ENCODE measurements at places on chromosomes 3 and 15.

GRCh38 chr3:177547711-177548350 lies 350.5 kb upstream of the TBL1XR1 start:
- DNase-seq = no peak

- no peak for DNase-seq
Observed at GRCh38 chr15:78075490-78076230, 1.9 kb downstream of the TBC1D2B start.

DNA sequence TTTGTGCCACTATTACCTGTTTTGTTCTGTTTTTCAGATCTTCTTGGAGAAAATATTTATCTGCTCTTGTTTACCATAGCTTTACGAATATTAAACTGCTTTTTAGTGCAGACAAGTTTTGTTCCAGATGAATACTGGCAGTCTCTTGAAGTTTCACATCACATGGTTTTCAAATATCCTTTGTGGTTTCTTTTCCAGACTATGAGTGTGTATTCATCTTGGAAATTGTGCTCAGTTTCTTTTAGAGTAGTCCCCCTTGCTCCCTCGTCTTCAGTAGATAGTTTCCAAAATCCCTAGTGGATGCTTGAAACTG lies 1.2 kb downstream of the PIGB start:
- no peak for DNase-seq

DNA sequence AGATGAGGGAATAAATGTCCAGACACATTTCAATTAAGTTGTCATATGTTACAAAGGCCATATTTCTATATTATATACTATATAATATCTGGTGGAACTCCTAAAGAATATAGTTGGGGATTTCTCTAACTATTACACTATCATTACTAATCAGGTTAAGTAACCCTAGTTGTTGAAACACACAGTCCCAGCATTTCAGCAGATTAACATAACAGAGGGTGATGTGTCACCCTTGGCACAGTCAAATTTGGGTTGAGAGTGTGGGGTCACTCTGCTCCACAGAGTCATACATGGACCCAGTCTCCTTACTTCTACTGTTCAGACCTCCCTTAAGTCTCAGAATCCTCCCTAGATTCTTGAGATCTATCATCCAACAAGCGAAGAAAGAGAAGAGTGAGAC lies 496.4 kb upstream of the MDFIC2 start:
- no peak for DNase-seq

- DNase-seq = no peak
Observed at GRCh38 chr3:30648670-30649357, 42.4 kb downstream of the TGFBR2 start.

GRCh38 chr15:41594801-41595746 lies 36.1 kb downstream of the TYRO3 start:
- DNase-seq = no peak

DNA sequence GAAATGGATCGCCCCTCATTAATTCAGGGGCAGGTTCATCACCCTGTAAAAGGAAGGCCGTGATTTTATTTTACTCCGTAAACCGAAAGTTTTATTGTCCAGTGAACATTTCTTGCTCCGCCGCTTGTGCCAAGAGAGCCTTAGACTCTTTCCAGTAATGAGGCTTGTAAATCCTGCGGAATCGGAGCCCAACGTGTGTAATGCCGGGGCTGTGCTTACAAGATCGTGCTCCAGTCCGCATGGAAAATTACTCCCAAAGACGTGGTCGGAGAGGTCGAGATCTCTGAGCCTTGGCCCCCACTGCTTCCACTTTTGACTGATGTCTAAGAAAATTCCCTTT lies 649 bp upstream of the PLOD2 start:
- no peak for DNase-seq

DNA sequence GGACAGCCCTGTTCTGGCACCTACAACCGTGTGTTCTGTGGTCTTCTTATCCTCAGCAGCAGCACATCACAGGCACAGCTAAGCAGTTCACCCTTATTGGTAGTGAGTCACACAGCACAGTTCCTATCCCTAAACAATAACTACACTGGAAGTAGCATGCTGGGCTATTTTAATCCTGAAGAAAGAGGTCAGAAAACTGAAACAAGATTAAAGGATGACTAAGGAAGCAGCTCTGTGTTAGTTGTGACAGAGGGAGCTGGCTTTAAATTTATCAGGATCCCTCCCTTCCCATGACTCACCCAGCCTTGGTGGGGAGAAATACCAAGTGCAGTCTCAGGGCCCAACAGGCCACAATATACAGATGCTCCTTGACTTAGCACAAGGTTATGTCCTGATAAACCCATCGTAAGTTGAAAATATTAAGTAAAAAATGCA lies 144.3 kb downstream of the ERC2 start:
- DNase-seq = no peak

- DNase-seq = no peak
Observed at GRCh38 chr3:39779511-39780230, 29.7 kb upstream of the MYRIP start.

GRCh38 chr3:124934577-124934976 lies at the start of gene MUC13:
MUC13 (minus strand) TSS chr3:124934751; CDS start chr3:124934712, 39 bp downstream.
- DNase-seq = no peak

GRCh38 chr15:63025460-63025859 lies 17.1 kb upstream of the TPM1 start:
- DNase-seq = no peak

DNA sequence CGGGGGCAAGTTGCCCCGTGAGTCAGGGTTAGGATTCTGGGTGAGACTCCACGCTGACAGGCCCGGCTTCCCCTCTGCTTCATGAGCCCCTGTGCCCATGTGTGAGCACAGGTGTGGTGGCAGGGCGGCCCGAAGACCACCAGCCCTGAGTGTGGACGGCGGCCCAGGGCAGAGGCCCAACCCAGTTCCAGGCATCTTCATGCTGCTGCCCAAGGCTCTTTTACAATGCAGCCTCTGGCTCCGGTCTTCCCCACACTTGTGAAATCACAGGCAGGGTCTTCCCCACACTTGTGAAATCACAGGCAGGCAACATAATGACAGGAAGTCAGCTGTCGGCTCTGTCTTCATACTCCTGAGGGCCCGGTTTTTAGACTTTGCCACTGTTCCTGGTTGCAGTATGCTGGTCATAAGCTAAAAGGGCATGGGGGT lies 78.8 kb downstream of the AAGAB start:
- no peak for DNase-seq

GRCh38 chr3:195916291-195916690 lies 7.9 kb upstream of the TNK2 start:
- no peak for DNase-seq

DNA sequence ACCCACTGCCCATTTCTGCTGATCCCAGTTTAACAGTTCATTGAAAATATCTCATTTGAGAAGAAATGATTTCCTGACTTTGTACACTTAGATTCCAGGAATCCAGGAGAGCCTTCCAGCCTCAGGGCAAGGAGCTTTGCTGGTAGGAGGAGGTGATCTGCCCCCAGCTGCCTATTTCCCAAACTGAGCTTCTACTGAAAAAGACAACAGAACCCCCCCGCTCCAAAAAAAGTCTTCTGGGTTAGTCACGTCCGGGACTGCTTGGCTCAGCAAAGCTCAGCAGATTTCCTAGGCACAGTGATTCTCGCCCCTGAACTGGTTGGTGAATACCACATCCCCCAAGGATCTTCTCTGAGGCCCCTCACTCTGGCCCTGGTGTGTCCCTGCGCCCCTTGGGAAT lies 13.1 kb downstream of the SLC6A6 start:
- no peak for DNase-seq

DNA sequence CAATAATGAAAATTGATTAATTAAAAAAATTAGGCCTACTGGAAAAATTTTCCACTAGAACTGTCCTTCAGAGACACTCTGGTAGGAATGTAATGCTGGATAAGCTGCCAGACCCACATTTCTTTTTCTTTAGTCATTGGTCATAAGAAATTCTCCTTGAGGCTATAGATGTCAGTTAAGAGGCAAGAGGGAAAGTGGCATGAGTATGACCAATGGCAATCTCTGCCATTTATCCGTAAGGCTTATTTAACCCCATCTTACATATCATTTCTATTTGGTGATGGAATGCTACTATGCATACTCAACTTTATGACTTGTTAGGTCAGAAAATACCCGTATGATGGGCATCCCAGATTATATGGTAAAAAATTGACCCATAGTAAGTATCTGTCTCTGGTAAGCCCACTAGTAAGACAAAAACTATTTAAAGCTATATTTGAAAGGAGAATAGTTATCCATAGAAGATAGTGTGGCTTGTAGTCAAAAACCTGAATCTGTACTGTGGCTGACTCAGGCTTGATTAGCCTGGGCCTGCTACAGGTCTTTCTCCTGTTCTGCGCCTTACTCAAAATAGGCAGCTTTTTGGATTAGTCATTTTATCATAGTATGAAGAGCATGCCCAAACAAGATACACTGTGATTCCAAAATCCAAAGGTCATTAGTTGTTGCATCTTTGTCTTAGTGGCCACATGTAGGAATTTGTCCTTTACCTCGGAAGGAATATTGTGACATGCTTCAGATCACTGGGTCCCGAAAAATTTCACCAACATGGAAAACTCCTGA lies 314.7 kb downstream of the PYDC2 start:
- DNase-seq = no peak

DNA sequence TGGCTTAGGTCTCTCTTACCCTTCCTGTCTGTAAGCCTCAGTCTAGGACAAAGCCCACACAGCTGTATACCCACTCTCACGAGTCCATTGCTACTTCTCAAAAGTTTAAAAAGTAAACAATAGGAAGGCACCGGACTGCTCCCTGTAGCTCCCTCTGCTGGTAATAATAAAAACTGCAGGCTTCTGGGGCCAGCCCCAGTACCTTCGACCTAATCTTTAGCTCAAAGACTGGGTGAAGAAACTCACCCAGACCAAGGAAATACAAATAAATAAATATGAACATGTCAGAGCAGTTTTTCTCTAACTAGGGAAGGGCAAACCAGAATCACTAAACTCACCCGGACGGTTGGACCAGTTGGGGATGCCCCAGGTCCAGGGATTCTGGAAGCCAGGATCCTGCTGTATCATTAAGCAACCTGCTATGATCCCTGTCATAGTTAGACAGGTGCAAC lies 5.0 kb downstream of the FAM219B start:
- DNase-seq = peak; percentile 62

- no peak for DNase-seq
Observed at GRCh38 chr3:71703797-71704196, 21.4 kb downstream of the EIF4E3 start.

GRCh38 chr3:128144512-128145187 lies 8.6 kb upstream of the EEFSEC start:
- no peak for DNase-seq

DNA sequence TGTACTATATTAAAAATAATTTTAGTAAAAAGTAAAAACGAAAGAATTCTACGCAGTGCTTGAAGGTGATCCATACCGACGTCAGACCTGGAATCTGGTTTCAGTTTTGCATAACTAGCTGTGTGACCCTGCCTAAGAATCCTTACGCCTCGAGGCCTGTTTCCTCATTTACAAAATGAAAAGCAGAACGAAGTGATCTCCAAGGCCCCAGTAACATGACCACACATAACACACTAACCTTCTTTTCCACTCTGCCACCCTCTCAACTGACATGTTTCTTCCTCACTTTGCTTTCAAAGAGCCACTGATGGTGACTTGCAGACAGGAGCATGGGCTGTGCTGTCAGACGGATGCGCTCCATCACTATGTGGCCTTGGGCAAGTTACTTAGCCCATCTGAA lies 4.8 kb downstream of the MESD start:
- DNase-seq = no peak

DNA sequence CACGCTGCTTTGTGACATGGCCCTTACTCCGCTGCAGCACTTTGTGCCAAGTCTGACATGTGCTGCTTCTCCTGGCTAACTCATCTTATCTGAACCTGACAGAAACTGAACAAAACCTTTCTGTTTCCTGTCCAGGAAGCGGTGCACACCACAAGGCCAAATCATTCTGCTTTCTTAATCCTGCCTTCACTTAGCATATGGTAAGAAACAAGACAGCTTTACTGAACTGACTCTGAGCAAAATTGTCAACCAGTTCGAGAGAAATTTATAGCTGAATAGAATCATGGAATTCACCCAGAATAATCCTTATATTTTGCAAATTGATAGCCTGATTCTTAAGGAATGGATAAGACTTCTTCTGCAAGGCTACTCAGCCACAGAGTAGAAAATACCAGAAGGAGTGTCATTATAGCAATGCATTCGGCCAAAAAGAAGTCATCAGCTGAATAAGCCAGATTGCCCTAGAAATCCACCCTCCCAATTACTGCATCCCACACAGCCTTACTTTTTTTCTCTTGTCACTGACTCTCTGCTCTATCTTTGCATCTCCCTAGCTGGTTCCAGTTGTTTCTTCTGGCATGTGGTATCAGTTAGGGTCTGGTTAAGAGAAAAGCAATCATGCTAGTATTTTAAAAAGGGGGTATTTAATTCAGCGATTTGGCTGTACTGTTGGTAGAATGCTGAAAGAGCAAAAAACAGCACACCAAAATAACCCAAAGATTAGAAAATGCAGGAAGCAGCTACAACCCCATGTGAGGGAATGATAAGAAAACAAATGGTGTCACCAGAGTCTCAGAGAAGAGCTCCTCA lies 41.6 kb upstream of the STRIT1 start:
- no peak for DNase-seq

DNA sequence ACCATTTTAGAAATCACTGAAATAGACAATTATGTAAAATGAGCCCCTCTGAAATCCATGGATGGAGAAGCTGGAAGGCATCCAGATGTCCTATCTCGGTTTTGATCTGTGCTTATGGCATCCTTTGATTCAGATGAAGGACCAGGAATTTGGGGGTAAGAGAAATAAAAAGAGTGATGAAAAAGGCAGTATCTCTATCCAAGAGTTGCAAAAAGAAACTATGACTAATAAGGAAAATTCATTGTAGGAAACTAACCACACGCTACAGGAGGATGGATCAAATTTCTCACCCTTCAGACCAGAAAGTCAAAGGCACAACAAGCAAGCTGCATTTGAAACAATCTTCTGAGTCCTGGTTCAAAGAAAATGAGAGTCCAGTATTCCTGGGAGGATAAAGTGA lies 34.8 kb downstream of the SRGAP3 start:
- DNase-seq = no peak

DNA sequence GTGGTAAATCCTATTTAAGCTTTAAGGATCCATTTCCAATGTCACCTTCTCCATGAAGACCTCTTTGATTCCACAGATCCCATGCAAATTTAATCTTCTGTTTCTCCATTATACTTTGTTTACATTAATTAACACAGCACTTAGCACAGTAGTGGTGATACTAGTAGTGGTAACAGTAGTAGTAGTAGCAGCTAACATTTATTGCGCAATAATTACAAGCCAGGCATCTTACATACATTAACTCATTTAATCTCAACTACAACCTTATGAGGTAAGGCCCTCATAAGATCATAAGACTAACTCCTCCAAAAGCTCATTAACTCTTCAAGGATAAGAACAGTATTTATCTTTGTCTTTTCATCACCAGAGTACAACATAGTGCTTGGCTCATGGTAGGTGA lies 54.8 kb upstream of the FSIP1 start:
- DNase-seq = no peak

DNA sequence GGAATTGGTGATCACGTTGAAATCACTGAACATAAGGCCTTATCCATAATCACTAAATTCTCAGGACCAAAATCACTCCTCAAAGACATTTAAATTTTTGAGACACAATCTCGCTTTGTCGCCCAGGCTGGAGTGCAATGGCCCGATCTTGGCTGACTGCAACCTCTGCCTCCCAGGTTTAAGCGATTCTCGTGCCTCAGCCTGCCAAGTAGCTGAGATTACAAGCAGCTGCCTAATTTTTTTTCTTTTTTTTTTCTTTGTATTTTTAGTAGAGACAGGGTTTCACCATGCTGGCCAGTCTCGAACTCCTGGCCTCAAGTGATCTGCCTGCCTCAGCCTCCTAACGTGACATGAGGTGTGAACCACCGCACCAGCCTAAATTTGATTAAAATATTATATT lies 61.7 kb downstream of the PLOD2 start:
- no peak for DNase-seq

- no peak for DNase-seq
Observed at GRCh38 chr3:113258361-113258760, 47.0 kb downstream of the BOC start.
